ENCODE measurements at places on chromosomes 11 and 22.

DNA sequence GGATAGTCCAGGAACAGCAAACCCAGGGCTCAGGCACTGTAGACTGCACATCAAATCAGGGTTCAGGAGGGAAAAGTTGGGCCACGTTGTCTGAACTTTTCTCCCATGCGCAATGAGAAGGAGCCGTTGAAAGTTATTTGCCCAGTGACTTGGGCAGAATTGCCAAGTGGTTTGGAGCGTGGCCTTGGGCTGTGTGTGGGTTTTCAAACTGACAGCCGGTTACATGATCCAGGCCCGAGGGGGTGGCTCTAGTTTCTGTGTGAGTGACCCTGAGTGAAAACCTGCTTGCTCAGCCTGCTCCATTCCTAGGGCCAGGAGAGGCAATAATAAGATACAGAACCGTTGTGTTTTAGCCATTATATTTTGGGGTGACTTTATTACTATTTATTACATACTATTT lies 20.3 kb downstream of the MB start:
- no peaks in the 10 kb centered on the region for H3K4me1 ChIP-seq
- no peak overlapping the region for H3K27ac ChIP-seq
- no peak for DNase-seq
- peaks cover 18% of the 10 kb centered on the region for H3K27me3 ChIP-seq
- H3K4me3 ChIP-seq: no peak overlapping the region
- H3K36me3 ChIP-seq: no peaks in the 10 kb centered on the region

- H3K27me3 ChIP-seq: peaks cover 20% of the 10 kb centered on the region
- peaks cover 3% of the 10 kb centered on the region for H3K36me3 ChIP-seq
- no peak overlapping the region for H3K4me3 ChIP-seq
- no peak for DNase-seq
- H3K27ac ChIP-seq: no peak overlapping the region
These were observed 40.0 kb downstream of the LINC01488 start for GRCh38 chr11:69521457-69521856.

GRCh38 chr11:60821827-60822599 lies 19.9 kb upstream of the CCDC86 start:
- no peak overlapping the region for H3K4me3 ChIP-seq
- H3K4me1 ChIP-seq: peaks cover under 1% of the 10 kb centered on the region
- H3K27ac ChIP-seq: no peak overlapping the region
- DNase-seq: no peak

DNA sequence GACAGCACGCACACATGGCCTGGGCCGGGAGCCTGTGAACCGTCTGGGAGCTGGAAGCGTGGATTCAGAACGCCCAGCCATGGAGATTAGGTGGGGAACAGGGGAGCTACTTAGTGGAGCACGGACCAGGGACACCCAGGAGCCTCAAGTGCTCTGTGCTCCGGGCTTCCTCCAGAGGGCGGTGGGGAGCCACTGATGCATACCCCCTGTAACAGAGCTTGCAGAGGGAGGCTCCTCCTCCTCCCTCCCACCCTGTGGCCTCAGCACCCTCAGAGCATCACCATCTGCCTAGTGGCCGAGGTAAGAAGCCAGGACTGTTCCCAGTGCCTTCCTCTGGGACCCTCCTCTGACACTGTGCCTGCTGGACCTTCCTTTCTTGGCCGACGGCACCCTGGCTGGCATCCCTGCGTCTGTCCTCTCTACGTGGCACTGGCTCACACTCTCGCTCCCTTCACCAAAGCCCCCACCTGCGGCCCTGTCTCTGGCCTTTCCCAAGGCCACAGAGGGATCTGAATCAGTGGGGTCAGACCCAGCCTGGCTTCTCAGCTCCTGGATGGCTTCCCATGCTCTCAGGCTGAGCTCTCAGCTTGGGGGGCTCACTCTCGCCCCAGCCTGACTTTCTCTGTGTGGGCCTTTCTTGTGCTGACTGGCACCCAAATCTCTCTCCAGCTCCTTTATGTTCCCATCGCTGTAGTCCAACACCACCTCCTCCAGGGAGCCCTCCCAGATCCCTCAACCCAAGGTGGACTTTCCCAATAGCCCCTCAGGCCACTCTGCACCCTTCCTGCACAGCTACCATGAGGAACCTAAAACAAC lies 780.9 kb downstream of the BRD1 start:
- H3K4me1 ChIP-seq: peaks cover 4% of the 10 kb centered on the region
- H3K4me3 ChIP-seq: no peak overlapping the region
- H3K36me3 ChIP-seq: no peaks in the 10 kb centered on the region
- H3K27ac ChIP-seq: no peak overlapping the region
- H3K27me3 ChIP-seq: peaks cover 58% of the 10 kb centered on the region
- DNase-seq: no peak

- H3K27me3 ChIP-seq: peaks cover 23% of the 10 kb centered on the region
- no peak for DNase-seq
- H3K27ac ChIP-seq: no peak overlapping the region
- no peak overlapping the region for H3K4me3 ChIP-seq
These were observed 130.6 kb downstream of the ST3GAL4 start for GRCh38 chr11:126485986-126486635.
